NK-92 treated with Interleukin-12 subunit alpha and Interleukin-12 subunit beta, amount 100 ng/mL, for 24 hours (cell line): ENCODE measurements at places on chromosomes 5 and 9.

- no peak for DNase-seq
Observed at GRCh38 chr5:97065475-97065874, 76.9 kb downstream of the LIX1 start.

GRCh38 chr5:171246231-171246630 is 62.8 kb upstream of the TLX3 start:
- no peak for DNase-seq

GRCh38 chr5:40202814-40203440 is 476.8 kb upstream of the PTGER4 start:
- no peak for DNase-seq

- DNase-seq = no peak
Observed at GRCh38 chr5:313806-314376, 7.6 kb upstream of the AHRR start.

GRCh38 chr9:33375841-33376321 is 26.5 kb downstream of the AQP7 start:
- DNase-seq = no peak

DNA sequence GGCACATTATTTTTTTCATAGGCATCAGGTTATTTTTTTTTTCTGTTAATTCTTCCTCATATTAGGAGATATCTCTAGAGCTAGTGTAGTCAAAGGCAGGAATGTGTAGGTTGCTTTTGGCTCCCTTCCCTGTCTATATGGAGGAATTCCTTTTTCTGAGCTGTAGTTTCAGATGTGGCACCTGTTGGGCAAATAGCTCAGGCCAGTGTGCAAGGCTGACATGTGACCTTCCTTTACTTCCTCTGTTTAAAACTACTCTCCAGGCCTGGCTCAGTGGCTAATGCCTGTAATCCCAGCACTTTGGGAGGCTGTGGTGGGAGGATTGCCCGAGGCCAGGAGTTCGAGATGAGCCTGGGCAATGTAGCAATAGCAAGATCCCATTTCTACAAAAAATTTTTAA is 40.5 kb upstream of the KIAA1958 start:
- no peak for DNase-seq

DNA sequence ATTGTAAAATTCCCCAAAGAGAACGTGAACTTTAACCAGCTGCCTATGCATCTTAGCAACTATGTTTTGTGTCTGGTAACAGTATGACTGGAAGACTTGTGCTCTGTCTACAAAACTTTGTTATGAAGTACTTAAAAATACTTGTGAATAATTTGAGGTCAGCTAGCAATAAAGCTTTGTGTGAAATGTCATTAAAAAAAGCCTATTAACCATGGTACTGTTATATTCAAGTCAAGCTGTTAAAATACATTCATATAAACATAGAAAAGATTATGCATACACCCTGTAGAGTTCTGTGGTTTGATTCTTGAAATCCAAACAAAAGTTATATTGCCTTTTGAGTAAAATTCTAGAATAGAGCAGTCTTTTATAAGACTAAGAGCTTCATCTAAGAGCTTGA is 60.1 kb downstream of the VCAN start:
- DNase-seq = no peak

DNA sequence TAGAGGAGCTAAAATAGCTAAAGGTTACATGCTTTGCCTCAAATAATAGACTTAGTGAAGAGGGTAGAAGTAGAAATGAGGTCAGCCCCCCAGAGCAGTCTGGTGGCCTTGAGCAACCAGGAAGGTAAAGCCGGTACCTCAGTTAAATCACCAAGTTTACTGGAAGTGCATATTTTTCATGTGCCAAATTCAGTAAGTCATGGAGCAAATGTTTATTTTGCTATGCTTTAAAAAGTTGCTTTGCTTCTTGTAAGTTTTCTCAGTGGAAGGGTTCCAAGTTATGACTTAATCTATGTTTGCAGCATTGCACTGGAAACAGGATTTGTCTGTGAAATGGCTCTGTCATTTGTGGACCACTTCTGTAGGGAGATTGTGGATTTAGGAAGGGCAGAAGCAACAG is 256.7 kb downstream of the ARRDC3 start:
- no peak for DNase-seq

- DNase-seq = no peak
Observed at GRCh38 chr9:35526087-35526801, 36.3 kb downstream of the RUSC2 start.

- no peak for DNase-seq
Observed at GRCh38 chr5:167582283-167582682, 709.2 kb upstream of the WWC1 start.

GRCh38 chr5:42005561-42006153 is 80.6 kb downstream of the FBXO4 start:
- DNase-seq = no peak

GRCh38 chr5:149323621-149324205 is 21.6 kb upstream of the GRPEL2 start:
- DNase-seq = no peak

GRCh38 chr9:12448246-12448645 is 244.9 kb upstream of the TYRP1 start:
- no peak for DNase-seq

DNA sequence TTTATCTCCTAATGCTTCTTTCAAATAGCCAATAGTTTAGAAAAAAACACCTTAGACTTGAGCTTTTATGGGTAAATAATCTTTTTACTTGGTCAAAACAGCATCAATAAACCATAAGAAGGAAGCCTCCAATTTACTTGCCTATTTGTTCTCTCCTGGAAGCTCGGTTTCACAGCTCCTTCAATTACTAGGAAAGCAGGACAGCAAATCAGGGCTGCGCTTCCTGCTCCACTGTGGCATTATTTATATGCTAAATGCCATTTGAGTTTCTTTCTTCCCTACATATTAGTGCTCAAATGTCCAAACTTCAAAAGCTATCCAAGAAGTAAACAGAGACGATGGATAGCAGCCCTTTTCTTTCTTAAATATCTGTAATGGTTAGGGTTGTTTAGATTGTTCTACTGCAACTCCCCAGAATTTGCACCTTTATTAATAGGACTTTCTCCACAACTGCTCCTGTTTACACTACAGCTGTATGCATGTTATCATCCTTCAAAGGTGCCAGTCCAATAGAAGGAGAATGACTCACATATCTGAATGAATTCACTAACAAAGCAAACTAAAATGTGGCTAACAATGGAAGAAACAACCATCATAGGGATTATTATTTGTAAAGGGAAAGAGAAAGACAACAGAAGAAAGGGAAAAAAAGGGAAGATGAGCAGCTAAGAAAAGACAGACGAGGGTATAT is 58.7 kb downstream of the MED27 start:
- no peak for DNase-seq

DNA sequence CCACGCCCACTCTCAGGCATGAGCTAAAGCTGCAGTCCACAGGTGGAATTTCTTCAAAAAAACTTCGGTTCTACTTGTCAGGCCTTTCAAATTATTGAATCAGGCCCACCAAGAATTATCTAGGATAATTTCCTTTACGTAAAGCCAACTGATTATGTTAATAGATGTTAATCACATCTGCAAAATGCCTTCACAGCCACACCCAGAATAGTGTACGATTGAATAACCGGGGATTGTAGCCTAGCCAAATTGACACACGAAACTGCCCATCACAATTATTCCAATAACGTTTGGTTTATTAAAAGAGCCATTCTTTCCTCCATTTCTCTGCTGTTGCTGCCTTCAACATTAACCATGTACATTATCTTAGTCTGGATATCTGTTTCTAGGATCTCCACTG is 148.7 kb downstream of the NR3C1 start:
- no peak for DNase-seq

DNA sequence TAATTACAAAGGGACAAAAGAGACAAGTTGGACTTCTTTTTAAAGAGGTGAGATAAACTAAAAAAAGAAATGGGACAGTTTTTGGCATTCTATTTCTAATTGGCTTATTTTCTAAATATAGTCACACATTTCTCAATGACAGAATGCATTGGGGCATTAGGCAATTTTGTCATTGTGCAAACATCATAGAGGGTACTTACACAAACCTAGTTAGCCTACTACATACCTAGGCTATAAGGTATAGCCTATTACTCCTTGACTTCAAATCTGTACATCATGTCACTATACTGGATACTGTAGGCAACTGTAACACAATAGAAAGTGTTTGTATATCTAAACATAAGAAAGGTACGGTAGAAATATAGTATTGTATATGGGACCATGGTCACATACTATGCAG is 56.1 kb downstream of the LSM11 start:
- no peak for DNase-seq

GRCh38 chr9:16178294-16178693 is 625.5 kb downstream of the CCDC171 start:
- no peak for DNase-seq

DNA sequence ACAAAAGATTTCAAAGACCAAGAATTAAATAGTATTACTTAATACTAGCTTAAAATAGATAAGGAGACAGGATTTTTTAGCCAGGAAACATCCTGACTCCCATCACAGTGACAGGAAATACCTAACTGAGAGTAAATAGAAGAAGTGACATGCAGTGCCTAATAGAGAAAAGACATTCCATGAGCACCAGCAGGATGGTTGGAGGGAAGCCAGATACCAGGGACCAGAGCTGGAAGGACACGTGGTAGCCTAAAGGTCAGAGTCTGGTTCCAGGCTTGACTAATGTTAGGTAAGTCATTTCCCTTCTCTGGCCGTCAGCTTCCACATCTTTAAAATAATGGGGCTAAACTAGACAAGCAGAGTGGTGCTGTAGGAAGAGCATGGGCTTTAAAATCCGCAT is 41.6 kb downstream of the CDK5RAP2 start:
- no peak for DNase-seq

- DNase-seq = no peak
Observed at GRCh38 chr9:92917176-92917800, 30.0 kb upstream of the FGD3 start.

GRCh38 chr9:37625758-37626147 is 25.0 kb upstream of the FRMPD1 start:
- DNase-seq = no peak

GRCh38 chr5:54829102-54829501 is 156.3 kb downstream of the ESM1 start:
- no peak for DNase-seq

DNA sequence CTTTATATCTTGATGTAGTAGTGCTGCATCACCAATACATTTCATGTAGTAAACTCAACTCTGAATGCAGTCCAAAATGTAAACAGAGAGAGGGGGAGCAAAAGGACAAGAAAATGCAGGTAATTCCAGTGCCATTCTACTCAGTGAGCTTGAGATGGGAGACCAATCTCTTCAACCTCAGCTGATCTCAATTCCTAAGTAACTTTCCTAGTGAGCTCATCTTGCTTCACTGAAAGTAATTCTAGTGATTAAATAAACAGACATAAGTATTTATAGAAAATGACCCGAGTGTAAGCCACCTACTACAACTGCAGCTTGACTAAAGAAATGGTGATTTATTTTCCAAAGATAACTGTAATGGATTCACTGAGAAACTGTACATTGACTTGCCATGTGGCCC is 424.5 kb downstream of the DMRT2 start:
- no peak for DNase-seq

DNA sequence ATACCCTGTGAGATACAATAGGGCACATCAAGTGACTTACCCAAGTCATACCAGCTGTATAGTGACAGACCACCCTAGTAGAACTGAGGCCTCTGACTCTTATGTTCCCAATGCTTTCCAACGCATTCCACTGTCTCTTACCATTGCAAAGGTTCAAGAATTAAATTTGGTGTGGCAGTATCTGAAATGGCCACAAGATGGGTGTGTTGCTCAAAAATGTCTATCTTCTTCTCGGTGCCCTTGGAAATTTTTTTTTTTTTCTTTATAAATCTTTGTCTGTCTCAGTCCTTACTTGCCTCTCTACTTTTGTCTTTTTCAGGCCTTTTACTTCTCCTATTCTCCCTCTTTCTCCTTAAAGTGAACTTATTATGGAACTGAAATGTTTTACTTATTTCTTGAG is 48.4 kb downstream of the GPR21 start:
- no peak for DNase-seq

DNA sequence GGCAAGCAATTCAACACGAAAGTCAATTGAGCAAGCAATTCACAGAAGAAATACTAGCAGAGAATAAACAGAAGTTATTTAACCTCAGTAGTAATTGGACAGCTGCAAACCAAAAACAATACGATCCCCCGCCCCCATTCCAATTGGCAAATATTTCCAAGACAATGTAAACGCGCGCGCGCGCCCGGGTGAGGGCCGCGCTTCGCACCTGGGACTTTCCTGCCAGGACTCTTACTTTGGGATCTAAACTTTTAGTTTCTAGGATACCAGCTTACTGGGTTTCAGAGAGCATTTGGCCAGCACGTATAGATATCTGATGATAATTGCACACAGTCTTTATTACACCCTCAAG is 8.6 kb downstream of the RUFY1 start:
- no peak for DNase-seq

DNA sequence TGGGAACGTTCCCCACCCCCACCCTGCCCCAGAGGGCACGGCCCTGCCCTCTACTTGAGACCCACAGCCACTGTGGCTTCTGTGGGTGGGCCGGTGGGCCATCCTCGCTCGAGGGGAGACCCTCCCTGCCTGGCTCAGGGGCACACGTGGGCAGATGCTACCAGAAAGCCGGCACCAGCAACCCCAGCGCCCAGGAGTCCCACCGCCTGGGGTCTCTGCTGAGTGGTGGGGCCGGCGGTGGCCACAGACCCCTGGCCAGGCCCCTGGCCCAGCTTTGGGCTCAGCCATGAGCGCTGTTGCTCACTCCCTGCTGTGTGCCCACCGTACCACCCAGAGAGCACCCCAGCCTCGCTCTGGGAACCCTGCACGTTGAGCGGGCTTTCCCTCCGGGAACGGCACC is 16.5 kb upstream of the NRARP start:
- no peak for DNase-seq

- DNase-seq = no peak
Observed at GRCh38 chr5:77087484-77088261, 588 bp upstream of the ZBED3 start.

DNA sequence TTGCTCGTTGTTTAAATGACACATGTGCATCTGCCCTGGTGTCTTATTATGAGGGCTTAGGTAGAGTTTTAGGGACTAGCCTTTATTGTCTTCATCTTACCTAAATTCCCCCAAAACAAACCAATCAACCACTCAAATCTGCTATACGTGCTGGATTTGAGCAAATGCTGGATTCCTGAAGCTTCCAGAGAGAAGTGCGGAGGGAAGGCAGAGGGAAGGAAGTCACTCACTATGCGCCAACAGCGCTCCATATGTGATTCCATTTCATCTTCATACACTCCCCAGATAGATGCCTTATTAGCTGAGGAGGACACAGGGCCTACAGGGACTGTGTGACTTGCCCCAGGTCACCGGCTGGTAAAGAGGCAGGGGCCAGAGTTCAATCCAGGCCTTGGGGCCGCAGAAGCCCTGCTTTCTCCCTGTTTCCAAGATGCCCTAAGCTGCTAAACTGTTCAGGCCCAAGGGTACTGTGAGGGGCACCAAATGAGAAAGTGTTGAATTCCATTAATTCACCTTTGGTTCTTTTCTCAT is 63.5 kb downstream of the OTULIN start:
- DNase-seq = no peak

DNA sequence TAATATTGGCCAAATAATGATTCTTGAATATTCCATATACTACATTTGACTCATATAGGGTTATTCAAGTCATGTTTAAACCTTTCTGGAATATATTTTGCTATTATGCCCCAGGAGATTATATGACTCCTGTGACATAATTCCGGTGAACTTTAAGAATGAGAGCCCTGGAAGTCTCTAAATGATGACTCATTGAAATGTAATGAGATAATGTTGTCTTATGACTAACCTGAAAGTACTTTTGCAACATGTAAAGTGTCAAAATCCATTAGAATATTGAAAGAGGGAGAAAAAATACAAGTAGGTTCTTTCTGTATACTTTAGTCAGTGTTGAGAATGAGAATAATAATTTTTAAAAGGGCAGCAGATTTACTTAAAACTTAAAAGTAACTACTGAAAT is 830.4 kb downstream of the MAT2B start:
- DNase-seq = no peak

- no peak for DNase-seq
Observed at GRCh38 chr9:80503671-80504281, 932.0 kb downstream of the TLE4 start.
